PC-3 (cell line): ENCODE measurements at places on chromosomes 16 and 17. TPM values are rescaled to one million over a fixed set of nuclear protein-coding genes. Genes with fewer than 3 reads are reported as not detected.

DNA sequence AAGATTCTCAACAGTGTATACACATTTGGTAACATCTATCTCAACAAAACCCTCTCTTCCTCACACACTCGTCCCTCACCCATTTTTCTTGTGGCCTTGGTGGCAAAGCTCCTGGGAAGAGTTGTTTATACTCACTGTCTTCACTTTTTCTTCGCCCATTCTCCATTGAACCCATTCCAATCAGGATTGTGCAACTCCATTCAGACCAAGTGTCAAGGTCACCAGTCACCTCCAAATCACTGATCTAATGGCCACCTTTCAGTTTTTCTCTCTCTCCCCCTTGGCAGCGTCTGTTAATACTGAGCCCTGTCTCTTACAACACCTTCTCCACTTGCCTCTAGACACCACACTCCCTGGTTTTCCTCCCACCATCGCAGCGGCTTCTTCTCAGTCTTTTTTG lies 8.6 kb upstream of the SLC13A5 start:
- no peak overlapping the region for H3K27ac ChIP-seq
- no peaks in the 10 kb centered on the region for H3K36me3 ChIP-seq
- H3K27me3 ChIP-seq: peaks cover 10% of the 10 kb centered on the region; the same call in 1 of the 2 replicates
- no peaks in the 10 kb centered on the region for H3K4me1 ChIP-seq

DNA sequence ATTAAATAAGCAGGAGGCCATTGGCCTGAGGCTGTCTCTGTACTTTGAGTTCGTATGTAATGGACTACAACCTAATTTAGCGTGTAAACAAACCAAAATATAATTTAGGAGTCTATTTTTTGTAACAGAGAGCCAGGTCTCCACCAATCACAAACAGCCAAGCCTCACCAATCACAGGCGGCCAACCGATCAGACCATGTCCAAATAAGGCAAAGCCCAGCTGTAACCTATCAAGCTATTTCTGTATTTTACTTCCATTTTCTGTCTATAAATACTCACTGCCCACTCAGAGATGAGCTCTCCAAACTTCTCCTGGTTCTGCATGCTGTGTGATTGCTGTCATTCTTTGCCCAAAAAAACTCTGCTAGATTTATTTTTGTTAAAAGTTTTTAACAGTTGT lies 322.7 kb downstream of the NPIPA8 start:
- no peaks in the 10 kb centered on the region for H3K36me3 ChIP-seq
- H3K27ac ChIP-seq: no peak overlapping the region
- H3K27me3 ChIP-seq: no peaks in the 10 kb centered on the region
- H3K4me1 ChIP-seq: no peaks in the 10 kb centered on the region
- DNase-seq: no peak

C1QTNF8 gene
- total RNA-seq: not detected in 2 replicates

SPNS2 gene
- total RNA-seq: 2.6 and 7.9 TPM in 2 replicates

GRCh38 chr17:72978593-72979218 lies 113.8 kb downstream of the SLC39A11 start:
- peak overlapping the region; percentile 90 for H3K27ac ChIP-seq
- no peak overlapping the region for H3K4me3 ChIP-seq
- DNase-seq: no peak

GRCh38 chr16:66898933-66899309 lies 18.6 kb downstream of the PDP2 start:
- no peak overlapping the region for H3K27ac ChIP-seq
- H3K4me1 ChIP-seq: peaks cover 4% of the 10 kb centered on the region; the same call in 1 of the 2 replicates
- no peaks in the 10 kb centered on the region for H3K27me3 ChIP-seq
- no peak for DNase-seq

DNA sequence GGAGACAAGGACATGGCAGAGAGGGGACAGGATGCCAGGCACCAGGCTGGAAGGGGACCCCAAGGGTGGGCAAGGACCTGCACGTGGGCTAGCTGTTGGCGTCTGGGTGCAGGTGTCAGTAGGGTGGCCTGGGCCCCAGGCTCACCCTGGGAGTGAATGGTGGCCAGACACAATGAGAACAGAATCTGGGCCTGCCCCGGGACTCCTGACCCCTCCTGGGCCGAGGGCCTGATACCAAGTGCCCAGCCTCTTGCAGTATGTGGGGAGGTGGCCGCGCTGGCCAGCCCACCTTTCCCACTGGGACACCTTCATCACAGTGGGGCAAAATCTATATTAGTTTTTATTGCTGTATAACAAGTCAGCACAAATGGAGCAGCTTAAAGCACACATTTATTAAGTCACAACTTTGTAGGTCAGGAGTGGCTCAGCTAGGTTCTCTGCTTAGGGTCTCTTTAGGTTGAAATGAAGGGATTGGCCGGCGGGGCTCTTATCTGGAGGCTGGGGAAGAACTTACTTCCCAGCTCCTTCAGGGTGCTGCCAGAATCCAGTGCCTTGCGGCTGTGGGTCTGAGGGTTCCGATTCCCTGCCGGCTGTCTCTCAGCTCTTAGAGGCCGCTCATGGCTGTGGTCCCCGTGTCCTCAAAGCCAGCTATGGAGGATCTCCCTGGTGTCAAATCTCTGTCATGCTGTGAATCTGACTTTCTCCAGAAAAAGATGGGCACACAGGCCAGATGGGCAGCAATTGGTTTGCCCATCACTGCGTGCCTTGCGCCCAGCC lies 3.6 kb downstream of the PRSS33 start:
- H3K36me3 ChIP-seq: no peaks in the 10 kb centered on the region
- no peak overlapping the region for H3K4me3 ChIP-seq
- no peak overlapping the region for H3K27ac ChIP-seq
- H3K27me3 ChIP-seq: no peaks in the 10 kb centered on the region

DNA sequence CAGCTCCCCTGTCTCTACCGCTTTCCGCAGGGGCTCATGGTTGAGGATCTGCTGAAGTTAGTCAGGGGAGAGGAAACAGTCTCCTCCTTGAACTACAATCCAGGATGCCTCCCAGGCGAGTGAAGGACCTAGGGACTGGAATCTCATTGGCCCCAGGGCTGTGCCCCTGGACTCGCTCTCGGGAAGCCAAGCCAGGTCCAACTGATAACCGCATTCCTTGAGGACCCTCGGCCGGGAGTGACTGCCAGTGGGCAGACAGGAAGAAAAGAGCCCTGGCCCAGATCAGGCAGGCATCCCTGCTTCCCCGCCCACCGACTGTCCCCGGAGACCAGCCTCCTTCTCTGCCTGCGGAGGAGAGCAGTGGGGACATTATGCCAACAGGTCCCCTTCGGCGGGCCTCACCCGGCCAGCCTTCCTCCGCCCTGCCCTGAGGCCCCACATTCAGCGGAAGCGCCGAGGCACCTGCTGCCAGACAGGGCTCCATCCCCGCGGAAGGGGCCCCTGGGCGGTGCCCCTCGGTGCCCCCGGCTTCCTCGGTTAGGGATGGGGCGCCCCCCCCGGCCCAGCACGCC lies 776 bp downstream of the LRRC75A start:
- no peak overlapping the region for H3K27ac ChIP-seq
- H3K27me3 ChIP-seq: 0 out of 2 replicates have a peak, but pooled peaks cover 3% of the 10 kb centered on the region
- peak; percentile 24 for DNase-seq
- H3K36me3 ChIP-seq: no peaks in the 10 kb centered on the region

GRCh38 chr17:74549343-74549742 lies 3.4 kb upstream of the CD300C start:
- no peaks in the 10 kb centered on the region for H3K36me3 ChIP-seq
- peaks cover 13% of the 10 kb centered on the region for H3K4me1 ChIP-seq
- peaks cover 16% of the 10 kb centered on the region for H3K27me3 ChIP-seq
- H3K27ac ChIP-seq: no peak overlapping the region
- no peak for DNase-seq
- no peak overlapping the region for H3K4me3 ChIP-seq

HLF gene
- 0.23 and 0.66 TPM in 2 replicates for total RNA-seq

GRCh38 chr17:69913216-69913615 lies 161.8 kb upstream of the KCNJ16 start:
- no peak overlapping the region for H3K4me3 ChIP-seq
- H3K36me3 ChIP-seq: no peaks in the 10 kb centered on the region
- DNase-seq: no peak

DNA sequence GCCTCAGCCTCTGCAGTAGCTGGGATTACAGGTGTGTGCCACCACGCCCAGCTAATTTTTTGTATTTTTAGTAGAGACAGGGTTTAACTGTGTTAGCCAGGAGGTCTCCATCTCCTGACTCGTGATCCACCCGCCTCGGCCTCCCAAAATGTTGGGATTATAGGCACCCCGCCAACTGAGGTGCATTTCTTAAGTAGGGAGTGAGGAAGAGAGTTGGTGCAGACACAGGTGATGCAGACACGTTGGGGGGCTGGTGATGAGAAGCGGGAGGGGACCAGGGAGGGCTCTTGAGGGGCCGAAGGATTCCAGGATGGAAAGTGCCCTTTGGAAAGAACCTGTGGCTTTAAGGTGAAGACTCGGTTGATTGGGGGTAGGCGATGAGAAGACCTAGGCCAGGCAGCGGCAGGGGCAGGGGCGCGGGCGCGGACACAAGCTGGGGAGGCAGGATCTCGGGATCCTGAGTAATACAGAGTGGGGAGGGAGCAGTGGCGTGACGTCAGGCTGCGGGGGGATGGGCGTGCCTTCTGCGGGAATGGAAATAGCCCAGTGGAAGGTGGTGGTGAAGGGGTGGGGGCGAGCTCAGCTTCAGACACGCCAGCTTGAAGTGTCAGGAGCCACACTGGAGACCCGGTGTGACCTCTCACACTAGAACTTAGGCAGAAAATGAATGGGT lies 2.5 kb upstream of the ATP6V0C start:
- H3K27me3 ChIP-seq: no peaks in the 10 kb centered on the region
- no peaks in the 10 kb centered on the region for H3K36me3 ChIP-seq
- DNase-seq: no peak
- H3K4me3 ChIP-seq: no peak overlapping the region

GRCh38 chr17:41697122-41697962 lies 8.7 kb downstream of the EIF1 start:
- peaks cover 5% of the 10 kb centered on the region; the same call in 1 of the 2 replicates for H3K36me3 ChIP-seq
- no peaks in the 10 kb centered on the region for H3K4me1 ChIP-seq
- H3K27ac ChIP-seq: no peak overlapping the region
- no peak overlapping the region for H3K4me3 ChIP-seq

KRTAP16-1 gene
- total RNA-seq: not detected in 2 replicates

GRCh38 chr17:58007781-58008706 lies 998 bp upstream of the SRSF1 start:
- H3K27ac ChIP-seq: peak overlapping the region; percentile 90
- H3K4me1 ChIP-seq: peaks cover 20% of the 10 kb centered on the region
- no peaks in the 10 kb centered on the region for H3K27me3 ChIP-seq
- no peak for DNase-seq
- H3K4me3 ChIP-seq: peak overlapping the region; percentile 96

GRCh38 chr17:74296548-74296936 lies 22.5 kb downstream of the DNAI2 start:
- no peak overlapping the region for H3K4me3 ChIP-seq
- H3K36me3 ChIP-seq: no peaks in the 10 kb centered on the region
- H3K27me3 ChIP-seq: no peaks in the 10 kb centered on the region
- DNase-seq: peak; percentile 67
- H3K27ac ChIP-seq: no peak overlapping the region
- peaks cover 21% of the 10 kb centered on the region for H3K4me1 ChIP-seq

ZPBP2 gene
- not detected in 2 replicates for total RNA-seq

GRCh38 chr17:9330611-9331271 lies 244.9 kb downstream of the STX8 start:
- no peaks in the 10 kb centered on the region for H3K36me3 ChIP-seq
- DNase-seq: no peak
- no peak overlapping the region for H3K4me3 ChIP-seq
- no peak overlapping the region for H3K27ac ChIP-seq
- H3K4me1 ChIP-seq: no peaks in the 10 kb centered on the region

GRCh38 chr17:31677681-31678080 lies 181.4 kb downstream of the COPRS start:
- DNase-seq: no peak
- no peaks in the 10 kb centered on the region for H3K27me3 ChIP-seq
- no peak overlapping the region for H3K4me3 ChIP-seq
- no peaks in the 10 kb centered on the region for H3K36me3 ChIP-seq
- H3K27ac ChIP-seq: no peak overlapping the region

DNA sequence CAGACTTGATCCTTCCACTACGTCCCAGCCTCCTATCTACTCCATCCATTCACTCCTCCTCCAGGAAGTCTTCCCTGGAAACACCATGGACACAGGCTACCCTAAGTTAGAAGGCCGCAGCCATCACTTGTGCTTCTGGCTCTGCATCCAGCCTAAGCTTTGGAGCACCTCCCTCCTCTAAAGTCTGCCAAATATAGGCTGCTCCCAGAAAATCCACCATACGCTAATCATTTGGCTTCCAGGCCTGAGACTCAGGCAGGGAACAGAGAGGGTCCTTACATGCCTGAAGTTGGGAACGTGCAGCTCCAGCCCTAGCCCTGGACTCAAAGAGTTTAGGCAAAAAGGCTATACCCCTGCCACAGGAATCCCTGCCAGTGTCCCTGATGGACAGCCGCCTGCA lies 6.7 kb downstream of the PCGF2 start:
- H3K4me1 ChIP-seq: peaks cover 6% of the 10 kb centered on the region
- DNase-seq: no peak
- no peak overlapping the region for H3K4me3 ChIP-seq
- no peak overlapping the region for H3K27ac ChIP-seq
- no peaks in the 10 kb centered on the region for H3K27me3 ChIP-seq

DNA sequence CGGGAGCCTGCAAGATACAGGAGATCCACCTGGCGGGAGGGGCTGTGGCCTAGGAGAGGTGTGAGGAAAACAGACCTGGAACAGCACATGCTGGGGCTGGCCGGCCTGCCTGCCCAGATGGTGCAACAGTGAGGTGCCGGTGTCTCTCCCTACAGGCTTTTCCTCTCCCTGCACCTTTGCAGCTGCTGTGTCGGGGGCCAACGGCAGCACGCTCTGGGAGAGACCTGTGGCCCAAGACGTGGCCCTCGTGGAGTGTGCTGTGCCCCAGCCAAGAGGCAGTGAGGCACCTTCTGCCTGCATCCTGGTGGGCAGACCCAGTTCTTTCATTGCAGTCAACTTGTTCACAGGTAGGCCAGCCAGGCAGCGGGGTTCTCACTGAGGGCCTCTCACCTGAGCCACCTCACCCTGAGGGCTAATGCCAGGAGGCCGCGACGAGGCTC lies 15.9 kb downstream of the RGS11 start:
- DNase-seq: no peak
- H3K27ac ChIP-seq: no peak overlapping the region
- H3K4me1 ChIP-seq: no peaks in the 10 kb centered on the region
- H3K27me3 ChIP-seq: no peaks in the 10 kb centered on the region
- H3K36me3 ChIP-seq: no peaks in the 10 kb centered on the region

- peaks cover 15% of the 10 kb centered on the region; the same call in 1 of the 2 replicates for H3K36me3 ChIP-seq
- no peak for DNase-seq
- H3K27ac ChIP-seq: no peak overlapping the region
- H3K4me1 ChIP-seq: no peaks in the 10 kb centered on the region
These were observed 31.6 kb downstream of the PHKB start for GRCh38 chr16:47492428-47493377.

RNF157 gene
- total RNA-seq: 7.3 and 7.4 TPM in 2 replicates

DNA sequence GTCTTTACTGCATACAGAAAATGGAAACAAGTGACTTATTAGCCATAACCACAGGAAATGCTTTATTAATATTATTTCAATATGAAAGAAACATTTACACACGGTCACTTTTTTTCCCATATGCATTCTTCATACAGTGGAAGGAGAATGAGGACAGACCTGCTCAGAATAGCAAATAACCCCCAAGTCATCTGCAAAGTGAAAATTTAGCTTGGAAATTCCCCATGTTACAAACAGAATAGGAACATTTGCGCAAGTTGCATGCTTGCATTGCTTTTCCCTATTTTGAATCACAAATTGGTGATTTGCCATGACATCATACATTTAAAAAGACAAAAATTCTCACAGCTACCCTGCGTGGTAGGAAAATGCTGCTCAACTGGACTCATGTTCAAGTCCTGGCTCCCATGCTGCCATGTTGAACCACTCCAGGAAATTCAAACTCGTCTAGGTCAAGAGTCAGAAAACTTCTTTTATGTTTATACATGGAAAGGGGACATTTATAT lies 102.0 kb downstream of the GP2 start:
- no peak overlapping the region for H3K4me3 ChIP-seq
- no peaks in the 10 kb centered on the region for H3K36me3 ChIP-seq
- no peak for DNase-seq
- H3K27ac ChIP-seq: no peak overlapping the region
